ENCODE measurements at places on chromosomes 4 and X. TPM values are rescaled to one million over a fixed set of nuclear protein-coding genes. Genes with fewer than 3 reads are reported as not detected.

The EXOC1L gene
- not detected for total RNA-seq

The BEND4 gene
- total RNA-seq, result 0.04 TPM

The SPANXD gene
- not detected for total RNA-seq

The EMCN gene
- total RNA-seq, result 1.9 TPM

The BMPR1B gene
- total RNA-seq, result 0.68 TPM

The TSR2 gene
- 12.9 TPM for total RNA-seq

DNA sequence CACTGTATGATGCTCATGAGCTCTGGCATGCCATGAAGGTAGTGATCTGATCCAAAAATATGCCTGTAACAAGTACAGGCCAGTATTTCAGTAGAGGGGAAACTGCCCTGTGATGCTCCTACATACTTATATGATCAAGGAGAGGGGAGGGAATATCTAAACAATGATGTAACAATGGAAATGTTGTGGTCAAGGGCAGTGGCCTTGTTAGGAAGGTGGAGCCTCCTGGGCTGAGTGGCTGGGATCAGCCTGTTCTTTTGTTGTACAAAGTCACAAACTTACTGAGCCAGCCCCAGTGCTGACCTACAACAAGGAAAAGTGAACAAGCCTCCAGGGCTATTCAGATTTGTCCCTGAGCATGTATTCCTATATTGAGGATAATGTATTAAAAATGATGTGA lies 70.3 kb downstream of the ANXA10 start:
- DNase-seq, result no peak

DNA sequence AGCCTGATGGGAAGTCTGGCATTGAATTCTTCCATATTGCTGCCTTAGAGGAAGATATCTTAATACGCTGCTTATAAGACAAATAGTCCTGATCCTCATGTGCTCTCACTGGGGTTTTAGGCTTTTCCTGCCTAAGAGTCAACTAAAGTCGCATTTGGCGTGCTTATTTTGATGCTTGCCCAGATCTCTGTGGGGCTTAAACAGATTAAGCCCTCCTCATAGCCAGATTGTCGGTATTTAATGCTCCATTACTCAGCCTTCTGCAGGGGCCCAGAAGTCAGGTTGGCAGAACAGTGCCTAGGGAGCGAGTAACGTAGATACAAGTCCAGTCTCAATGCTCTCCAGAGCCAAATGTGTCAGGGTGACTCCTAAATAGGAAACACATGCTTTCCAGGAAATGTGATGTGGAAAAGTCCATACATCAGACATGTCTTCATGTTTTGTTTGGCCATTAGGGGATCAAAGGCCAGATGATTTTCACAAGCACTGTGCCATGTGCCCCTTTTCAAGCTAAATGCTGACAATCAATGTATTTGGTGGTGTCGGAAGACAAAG lies 262.8 kb downstream of the PRDM5 start:
- no peak for DNase-seq

DNA sequence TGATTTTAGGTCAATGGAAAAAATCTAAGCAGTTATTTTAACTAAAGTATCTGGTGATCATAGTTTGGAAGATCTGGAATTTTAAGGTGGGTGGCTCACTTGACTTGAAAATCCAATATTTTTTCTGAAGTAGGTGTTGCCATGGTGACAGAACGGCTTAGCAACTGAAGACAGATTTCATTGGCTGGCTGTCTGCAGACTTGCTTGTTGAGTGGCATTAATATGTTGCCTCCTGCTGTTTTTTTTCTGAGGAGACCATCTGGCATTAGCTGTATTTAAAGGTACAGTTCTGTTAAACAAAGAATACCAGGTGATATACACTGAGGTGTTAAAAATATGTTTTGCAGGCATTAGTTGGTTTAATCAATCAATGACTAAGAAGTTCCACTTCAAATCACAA lies 19.8 kb downstream of the CPE start:
- DNase-seq, result no peak

GRCh38 chr4:40281913-40282312 lies 53.2 kb upstream of the CHRNA9 start:
- no peak for DNase-seq

GRCh38 chr4:165293927-165294649 lies 33.4 kb upstream of the MSMO1 start:
- DNase-seq, result no peak

DNA sequence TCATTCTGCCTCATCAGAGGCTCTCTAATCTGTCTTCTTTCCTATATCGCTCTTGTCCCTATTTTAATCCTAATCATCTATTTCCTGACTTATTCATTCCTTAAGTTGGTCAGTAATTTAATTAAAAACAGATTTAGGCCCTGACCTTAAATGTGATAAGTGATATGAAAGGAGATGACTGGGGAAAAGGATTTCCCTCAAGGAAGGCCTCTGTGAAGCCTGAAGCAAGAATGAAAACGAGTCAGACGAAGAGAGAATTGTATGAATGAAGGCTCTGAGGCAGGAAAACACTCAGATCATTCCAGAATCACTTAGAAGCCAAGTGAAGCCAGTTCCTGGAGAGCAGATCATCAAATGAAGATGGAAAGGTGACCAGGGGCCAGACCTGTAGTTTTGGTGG lies 22.1 kb downstream of the PKD2 start:
- DNase-seq, result no peak

GRCh38 chrX:51459125-51459524 lies 37.3 kb downstream of the NUDT11 start:
- no peak for DNase-seq

Data from right lobe of liver (tissue), 6 donors.